Stimulated activated CD8-positive, alpha-beta memory T cell treated with anti-CD3 and anti-CD28 coated beads, Interleukin-4, amount 100 ng/mL, for 4 hours (primary cell): ENCODE measurements at places on chromosomes 5 and 9.

DNA sequence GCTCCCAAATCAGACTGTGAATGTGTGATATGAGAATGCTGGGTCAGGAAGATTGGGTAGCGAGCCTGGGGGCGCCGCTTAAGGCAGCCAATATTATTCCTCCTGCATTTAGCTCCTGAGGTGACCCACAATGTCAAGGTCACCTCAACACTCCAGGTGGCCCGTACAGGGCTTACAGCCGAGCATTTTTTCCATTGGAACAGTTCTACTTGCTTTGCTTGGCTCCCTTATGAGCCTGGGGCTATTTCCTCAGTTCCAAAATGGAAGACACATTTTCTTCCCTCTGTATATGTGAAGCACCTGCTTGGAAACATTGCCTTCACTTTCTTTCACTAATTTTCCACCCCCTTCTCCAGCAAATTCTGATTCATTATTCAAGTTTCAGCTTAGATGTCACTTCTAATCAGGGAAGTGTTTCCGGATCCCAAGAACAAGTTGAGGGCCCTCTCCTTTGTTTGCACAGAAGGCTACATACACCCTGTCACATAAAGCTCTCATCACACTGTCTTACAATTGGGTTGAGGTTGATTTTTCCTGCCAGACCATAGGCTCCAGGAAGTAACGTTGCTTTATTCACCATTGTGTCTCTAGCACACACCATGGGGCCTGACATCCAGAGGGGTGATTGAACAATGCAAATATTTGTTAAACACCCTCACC, 330.2 kb downstream of the PIK3R1 start:
- DNase-seq: no peak

DNA sequence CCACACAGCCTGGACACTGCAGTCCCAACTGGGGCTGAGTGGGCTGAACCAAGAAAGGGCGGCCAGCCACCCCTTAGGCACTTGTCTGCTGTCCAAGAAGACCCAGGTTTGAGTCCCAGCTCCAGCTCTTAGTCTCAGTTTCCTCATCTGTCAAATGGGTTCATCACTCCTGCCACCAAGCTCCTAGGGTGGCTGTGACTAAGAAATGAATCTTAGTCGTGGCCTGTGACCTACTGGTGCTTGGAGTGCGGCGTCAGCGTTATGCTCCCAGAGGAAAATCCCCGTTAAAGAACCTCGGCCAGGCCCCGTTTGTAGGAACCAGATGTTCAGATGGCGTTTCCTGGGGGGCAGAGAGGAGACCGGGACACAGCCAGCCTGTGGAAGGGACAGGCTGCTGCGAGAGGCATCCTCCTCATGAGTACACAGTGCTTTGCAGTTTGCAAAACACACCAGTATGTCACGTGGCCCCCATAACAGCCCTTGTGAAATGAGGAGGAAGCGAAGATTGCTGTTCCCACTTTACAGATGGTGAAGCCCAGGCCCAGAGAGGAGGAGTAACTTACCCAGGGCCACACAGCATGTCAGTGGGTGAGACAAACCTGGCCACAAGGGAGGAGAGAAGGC, 3.3 kb downstream of the FIBCD1 start:
- DNase-seq: no peak

GRCh38 chr5:10639846-10640368, 76.0 kb downstream of the ANKRD33B start:
- no peak for DNase-seq

DNA sequence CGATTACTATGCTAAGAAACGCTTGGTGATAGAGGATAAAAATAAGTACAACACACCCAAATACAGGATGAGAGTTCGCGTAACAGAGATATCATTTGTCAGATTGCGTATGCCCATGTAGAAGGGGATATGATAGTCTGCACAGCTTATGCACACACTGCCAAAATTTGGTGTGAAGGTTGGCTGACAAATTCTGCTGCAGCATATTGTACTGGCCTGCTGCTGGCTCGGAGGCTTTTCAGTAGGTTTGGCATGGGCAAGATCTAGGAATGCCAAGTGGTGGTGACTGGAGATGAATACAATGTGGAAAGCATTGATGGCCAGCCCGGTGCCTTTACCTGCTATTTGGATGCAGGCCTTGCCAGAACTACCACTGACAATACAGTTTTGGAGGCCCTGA, 208.4 kb downstream of the PDZD2 start:
- DNase-seq: no peak

DNA sequence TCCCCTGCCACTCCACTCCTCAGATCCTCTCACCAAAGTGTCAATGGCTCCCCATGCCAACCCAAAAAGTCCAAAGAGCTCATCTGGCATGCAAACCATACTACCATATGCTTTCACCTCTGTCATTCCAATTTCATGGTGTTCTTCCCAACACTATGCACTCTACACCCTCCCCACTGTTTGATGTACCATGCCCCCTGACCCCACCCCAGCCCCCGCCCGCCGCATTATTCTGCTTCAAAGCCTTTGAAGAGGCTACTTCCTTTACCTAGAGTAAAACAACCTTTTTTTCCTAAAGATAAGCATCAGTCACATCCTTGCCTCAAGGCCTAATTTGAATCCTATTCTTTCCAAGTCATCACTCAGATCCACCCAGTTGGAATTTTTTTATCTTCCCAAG, 226.3 kb downstream of the DEPDC1B start:
- no peak for DNase-seq

DNA sequence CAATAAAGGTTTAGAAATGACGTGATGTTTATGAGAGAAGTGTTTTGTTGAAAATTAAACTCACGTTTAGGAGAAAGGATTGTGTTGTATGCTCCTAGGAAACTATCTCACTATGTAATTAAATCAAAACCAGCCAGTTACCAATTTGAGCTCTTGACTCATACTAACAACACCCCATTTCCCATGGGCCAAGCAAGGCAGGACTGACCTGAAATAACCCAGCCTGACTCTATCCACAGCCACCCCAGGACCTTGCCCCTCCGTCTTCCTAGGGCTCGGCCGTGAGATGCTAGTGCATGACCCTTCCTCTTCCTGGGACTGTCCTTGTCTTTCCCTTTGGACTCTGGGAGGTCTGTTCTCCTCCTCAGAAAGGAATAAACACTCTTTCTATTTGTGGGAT, 16.4 kb downstream of the TLR4 start:
- no peak for DNase-seq

DNA sequence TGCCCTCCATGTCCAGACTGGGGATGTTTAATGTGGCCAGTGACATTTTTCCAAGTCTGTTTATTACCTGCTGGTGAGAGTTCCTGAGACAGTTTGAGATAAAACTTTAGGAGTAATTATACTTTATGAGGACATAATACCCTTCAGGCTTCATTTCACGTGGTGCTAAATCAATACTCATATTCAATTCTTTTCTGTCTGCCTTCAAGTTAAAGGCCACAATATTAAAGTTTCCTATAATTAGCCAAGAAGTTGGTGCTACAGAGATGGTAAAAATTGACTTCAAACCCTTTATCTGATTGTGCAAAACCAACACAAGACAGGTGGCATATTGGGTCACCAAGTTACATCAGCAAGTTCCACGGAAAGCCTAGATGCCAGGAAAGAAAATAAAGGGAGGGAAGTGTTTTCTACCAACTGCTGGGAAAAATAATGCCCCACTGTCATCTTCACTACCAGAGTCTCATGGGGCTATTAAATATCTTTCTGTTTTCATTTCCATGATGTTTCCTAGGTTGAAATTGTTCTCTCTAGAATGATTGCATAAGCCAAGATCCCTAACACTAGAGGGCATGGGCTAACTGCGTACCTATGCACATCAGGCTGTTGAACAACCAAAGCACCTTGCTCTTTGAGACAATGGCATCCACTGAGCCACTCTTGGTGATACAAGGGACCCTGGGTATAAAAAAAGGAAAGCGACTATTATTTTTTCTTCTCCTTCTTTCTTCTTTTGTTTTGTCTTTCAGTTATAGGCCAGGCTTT, 68.7 kb downstream of the INSYN2B start:
- no peak for DNase-seq

DNA sequence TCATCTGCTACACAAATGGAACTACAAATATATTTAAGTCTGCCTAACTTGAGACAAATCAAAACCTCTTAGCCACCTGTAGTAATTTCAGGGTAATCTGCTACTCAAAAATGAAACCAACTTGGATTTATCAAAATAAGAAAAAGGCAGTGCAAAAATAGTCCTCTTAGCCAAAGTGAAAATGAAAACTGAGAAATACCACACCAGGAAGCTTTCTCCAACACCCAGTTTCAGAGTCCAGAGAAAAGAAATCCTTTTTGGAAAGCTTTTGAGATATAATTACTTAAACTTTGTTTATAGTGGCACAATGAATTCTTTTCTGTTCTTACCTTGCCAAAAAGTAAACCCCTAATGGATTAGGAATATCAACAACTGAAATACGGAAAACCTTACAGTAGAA, 990.4 kb downstream of the EFNA5 start:
- no peak for DNase-seq

- no peak for DNase-seq
Measured at GRCh38 chr5:65774346-65774745, 52.3 kb downstream of the NLN start.

- no peak for DNase-seq
Measured at GRCh38 chr9:6782345-6782744, 24.6 kb downstream of the KDM4C start.

DNA sequence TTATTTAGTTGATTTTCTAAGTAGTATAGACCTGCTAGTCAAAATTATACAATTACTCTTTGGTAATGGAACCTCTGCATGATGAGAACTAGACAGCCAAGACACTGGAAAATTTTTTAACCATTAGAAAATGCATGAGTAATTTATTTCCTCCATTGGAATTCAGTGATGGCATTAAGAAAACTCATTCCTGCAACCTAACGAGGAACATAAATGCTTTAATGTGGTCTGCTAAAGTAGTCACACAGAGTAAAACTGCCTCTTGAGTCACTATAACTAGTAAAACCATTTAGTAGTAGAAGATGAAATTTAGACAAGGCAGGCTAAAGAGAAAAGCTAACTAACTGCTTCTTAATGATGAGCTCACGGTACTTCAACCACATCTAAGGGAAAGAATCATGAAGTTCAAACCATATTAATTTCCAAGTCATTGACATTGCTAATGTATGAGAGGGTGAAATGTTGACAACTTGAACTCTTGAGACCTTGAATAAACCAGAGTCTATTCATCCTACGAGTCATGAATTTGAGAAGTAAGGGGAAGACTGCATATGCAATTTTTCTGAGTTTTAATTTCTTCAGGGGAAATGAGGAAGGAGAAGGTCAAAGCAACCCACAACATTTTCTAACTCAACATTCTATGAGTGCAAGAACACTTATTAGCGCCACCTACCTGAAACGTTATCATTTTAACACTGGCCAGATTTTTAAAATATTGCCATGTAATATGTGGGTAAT, 74.4 kb downstream of the GLIS3 start:
- no peak for DNase-seq

GRCh38 chr9:3793971-3794383, 268.2 kb upstream of the RFX3 start:
- DNase-seq: no peak

DNA sequence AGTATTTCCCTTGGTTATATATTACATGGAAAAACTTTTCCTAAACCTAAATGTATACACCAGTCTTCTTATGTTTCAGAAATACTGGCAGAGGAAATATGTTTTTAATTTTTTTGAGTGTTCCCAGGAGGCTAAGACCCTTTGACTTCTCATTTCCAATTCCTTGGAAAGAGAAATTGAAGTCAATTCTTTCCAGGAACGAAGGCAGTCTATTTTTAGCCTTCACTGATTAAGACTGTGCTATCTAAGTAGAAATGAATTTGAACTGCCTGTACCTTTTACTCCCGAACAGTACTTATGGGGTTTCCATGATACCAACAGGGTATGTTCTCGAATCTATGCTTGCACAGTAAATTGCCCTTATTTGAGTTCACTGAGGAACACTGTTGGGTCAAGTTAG, 340.3 kb upstream of the CD180 start:
- no peak for DNase-seq
